ENCODE measurements at places on chromosomes 5 and 9.

- DNase-seq = no peak
Measured at GRCh38 chr9:14313951-14314423, at the start of gene NFIB. NFIB (minus strand) TSS chr9:14314141; CDS start chr9:14313511, 630 bp downstream.

DNA sequence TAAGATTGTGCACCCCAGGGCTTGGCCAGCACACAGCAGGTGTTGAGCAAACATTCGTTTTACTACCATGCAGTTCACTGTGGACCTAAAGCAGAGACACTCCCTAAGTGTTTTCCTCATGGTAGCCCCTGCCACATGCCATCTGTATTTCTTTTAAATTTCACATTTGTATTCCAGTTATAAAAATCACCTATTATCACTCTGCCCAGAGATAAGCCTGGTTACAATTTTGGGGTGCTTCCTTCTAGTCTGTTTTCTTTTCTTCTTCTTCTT lies 10.9 kb upstream of the FIBCD1 start:
- DNase-seq = no peak

- no peak for DNase-seq
Measured at GRCh38 chr5:80189701-80190100, 66.1 kb downstream of the SERINC5 start.

DNA sequence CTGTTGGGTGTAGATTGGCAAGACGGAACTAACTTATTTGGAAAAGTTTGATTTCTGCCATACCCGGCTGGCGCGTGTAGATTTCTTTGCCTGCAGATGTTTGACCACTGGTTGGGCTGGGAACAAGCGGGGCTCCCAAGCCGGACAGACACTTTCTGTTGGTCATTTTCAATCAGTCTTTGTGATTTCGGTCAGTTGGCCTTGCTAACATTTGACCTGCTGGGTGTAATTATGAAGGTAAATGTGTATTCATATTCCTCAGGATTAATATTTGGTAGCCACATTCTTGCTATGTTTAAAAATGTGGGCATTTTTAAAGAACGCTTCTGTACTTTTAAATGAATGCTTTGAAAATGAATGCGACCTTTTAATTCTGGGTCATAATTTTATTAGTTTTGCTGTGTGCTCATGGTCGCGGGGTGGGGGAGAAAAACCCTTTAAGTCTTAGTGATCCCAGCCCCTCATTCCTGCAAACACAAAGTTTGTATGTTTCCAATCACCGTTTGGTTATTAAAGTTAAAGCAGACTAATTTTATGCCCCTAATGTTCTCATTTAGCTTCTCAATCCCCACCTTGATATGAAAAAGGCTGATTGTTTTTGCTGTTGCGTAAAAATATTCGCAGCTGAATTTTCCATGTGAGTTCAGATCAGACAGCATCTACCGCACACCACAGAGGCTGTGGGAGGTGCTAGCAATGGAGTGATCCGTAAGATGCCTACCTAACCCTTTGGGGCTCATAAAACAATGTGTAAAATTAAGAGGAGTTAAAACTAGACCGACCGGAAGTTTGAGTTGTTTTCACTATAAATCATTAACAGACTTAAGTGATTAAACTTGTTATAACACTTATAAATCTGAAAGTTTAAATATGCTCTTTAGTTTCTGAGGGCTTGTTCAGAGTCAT lies 1.5 kb downstream of the RASGRF2 start:
- DNase-seq = no peak

DNA sequence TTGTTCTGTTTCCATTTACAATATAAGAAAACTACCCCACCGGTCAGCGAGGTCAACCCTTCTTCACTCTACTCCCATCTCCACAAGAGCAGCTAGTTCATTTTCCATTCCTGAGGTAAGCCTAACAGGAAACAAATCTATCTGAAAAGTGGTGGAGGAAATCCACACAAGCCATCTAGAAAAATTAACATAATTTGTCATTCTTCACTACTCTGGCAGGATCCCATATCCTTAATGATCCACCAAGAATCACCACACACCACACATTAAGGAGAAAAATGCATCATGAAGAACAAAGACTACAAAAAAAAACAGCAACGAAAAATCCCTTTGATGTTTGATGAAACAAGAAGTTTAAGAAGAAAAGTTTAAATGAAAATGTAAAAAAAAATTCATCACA lies 1771.0 kb downstream of the EFNA5 start:
- DNase-seq = no peak

GRCh38 chr9:110582156-110582555 lies 2.6 kb upstream of the SVEP1 start:
- DNase-seq = no peak

GRCh38 chr5:171226096-171226754 lies 82.8 kb upstream of the TLX3 start:
- DNase-seq = no peak

DNA sequence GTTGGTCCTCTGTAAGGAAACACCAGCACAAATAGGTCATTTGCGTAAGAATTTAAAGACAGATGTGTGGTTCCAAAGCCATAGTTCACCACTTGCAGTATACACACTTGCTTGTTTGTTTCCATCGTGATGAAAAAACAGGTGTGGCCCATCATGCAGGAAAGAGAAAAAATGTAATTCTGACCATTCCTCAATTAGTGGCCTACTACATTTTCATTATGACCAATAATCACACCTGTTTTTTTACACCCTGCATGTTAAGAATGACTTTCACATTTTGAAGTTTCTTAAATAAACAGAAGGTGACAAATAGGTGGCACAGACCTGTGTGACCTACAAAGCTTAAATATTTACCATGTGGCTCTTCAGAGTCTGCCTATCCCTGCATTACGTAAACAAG lies 2.2 kb upstream of the ICE1 start:
- no peak for DNase-seq

- no peak for DNase-seq
Measured at GRCh38 chr9:127569886-127570401, 42.1 kb upstream of the STXBP1 start.

DNA sequence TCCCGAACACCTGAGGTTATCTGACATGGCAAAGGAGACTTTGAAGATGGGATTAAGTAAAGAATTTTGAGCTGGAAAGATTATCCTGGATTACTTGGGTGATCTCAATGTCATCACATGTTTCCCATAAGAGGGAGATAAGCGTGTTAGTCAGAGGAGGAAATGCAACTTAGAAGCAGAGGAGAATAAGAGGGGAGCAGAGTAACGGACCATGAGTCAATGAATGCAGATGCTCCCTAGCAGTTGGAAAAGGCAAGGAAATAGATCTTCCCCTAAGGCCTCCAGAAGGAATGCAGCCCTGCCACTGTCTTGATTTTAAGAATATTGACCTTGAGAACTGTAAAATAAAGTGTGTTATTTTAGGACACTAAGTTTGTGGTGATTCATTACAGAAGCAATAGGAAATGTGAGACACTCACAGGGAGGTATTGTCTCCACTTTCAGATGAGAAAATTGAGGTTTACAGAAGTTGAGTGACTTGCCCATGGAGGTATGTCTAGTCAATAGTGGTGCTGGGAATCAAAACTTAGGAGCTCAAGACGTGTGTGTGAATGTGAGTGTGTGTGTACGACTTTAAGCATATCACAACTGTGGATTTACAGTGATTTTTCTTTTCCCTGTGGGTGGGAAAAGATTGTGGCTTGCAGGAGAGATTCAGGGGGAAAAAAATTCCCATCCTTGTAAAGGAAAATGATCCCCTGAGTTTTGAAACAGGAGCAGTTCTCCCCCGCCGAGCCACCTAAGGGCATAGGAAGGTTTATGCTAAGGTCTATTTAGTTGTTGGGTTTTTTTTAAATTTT lies 125.3 kb downstream of the TRIM32 start:
- DNase-seq = no peak

DNA sequence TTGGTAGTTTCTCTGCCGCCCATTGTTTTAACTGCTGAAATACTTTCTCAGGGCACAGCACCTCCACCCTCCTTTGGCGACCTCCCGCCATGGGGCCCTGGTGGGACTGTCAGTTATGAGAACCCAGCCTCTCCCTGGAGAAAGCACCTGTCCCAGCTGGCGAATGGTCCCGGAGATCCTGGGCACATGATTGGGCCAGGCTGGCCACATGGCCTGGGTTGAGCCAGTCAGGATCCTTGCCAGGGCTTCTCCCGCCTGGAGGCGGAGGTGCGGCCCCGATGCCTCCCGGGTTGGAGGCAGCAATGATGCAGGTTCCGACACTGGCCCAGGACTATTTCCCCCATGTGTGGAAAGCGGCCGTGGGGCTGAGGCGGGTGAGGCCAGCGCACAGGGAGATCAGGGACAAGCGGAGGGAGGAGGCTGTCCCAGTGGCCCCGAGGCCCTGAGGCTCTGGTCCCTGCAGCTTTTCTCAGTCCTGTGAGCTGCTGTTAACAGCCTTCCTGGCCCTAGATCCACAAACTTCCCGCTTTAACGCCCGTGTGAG lies 13.6 kb downstream of the UNC5A start:
- no peak for DNase-seq

DNA sequence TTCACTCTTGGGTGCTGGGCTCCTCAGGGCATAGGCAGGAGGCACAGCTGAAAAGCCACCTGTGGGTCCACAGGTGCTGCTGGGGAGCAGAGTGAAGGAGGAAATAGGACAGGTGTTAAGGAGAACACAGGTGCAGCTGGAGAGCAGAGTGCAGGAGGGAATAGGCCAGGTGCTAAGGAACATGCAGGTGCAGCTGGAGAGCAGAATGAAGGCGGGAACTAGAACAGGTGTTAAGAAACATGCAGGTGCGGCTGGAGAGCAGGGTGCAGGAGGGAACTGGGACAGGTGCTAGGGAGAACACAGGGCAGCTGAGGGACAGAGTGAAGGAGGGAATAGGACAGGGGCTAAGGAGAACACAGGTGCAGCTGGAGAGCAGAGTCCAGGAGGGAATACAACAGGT lies 43.8 kb upstream of the PLEKHG4B start:
- no peak for DNase-seq

DNA sequence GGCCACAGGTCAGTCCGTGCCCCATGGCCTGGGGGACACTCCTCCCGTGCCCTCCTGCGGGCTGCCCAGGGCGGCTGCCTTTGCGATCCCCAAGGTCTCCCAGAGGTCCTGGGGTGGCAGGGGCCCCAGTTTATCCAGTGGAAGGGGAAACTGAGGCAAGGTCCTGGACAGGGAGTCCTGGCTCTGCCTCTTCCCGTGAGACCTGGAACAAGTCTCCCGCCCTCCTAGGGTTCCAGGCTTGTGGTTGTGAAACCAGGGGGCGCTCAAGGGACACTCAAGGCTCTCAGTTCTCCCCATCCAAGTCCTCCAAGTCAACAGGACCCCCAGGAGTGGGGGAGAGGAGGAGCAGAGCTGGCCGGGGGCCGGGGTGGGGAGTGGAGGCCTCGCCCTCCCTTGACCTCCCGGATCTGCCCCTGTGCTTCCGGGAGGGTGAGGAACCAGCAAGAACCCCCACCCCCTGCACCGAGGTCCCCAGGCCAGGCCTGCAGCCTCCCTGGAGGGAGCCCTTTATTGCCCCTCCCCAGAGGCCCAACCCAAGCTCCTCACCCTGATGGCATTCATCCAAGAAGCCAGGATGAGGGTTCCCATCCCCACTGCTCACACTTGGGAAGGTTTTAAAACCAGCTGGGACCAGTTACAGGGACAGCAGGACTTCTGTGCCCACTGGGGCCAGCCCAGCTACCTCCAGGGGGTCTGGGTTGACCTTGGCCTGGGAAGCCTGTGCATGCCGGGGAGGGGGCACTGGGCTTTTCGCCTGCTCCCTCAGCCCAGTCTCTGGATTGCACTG lies 24.7 kb upstream of the TMEM250 start:
- no peak for DNase-seq

DNA sequence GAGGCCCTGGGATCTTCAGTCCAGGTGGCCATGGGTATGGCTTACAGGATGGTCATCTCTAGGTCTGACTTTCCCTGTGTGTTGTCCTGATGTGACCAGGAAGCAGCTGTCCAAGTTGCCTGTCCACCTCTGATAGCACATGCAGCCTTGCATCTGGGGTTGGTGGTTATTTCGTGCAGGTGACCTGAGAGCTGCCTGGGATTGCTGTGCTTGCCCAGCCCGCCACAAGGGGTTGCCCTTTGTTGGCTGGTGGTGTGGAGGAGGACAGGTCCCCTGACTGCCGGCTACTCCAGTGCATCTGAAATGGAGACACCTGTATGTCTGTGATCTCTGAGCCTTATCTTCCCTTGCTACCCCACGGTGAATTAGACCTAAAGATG lies 212.6 kb downstream of the ARHGAP26 start:
- no peak for DNase-seq

- no peak for DNase-seq
Measured at GRCh38 chr5:75756981-75757380, 39.7 kb upstream of the POC5 start.

GRCh38 chr9:35798658-35799374 lies 7.4 kb downstream of the NPR2 start:
- DNase-seq = no peak

DNA sequence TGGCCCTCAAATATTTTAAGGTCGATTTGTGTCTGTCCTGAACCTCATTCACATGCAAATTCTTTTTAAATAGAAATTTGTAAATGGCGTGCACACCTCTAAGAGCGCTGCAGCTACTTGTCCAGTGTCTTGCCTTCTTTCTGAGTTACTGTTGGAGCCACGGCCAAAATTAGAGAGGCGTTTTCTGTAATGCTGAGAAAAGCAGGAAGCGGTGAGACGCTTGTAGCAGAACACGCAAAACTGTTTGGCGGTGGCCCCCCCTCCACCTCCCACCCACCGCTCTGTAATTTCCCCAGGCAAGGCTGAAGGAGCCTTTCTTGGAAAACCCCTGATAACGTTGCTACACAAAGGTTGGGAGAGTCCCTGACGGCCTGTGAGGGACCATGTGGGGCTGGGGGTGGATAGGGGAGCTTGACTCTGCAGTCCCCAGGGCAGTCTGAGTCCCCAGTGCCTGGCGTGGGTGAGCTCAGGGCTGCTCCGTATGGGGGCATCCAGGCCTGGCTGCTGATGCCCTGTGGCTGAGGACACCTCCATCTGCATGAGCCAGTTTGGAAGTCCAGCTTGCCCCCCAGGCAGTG lies 96.5 kb downstream of the GADD45G start:
- no peak for DNase-seq

DNA sequence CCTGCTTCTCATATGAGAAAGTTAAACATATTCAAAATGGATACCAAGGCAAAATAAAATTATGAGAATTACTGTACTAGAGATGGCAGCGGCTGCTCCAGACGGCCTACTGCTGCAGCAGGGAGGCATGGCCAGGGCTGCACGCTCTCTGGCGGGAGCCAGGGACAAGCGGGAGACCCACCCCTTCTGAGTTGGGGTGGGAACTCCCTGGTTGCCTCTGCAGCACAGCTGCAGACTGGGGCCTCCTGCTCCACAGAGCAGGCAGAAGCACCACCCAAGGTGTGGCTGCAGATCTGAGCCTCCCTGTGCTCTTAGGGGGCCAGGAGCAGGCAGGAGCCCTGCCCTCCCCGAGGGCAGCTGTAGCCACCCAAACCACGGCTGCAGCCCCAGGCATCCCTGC lies 2.3 kb upstream of the AUH start:
- no peak for DNase-seq

GRCh38 chr9:94851892-94852291 lies 125.4 kb downstream of the AOPEP start:
- DNase-seq = no peak

GRCh38 chr9:108750661-108751215 lies 105.0 kb downstream of the ACTL7B start:
- DNase-seq = no peak

- DNase-seq = no peak
Measured at GRCh38 chr5:132370181-132370970, 866 bp downstream of the SLC22A5 start.
